ENCODE measurements at places on chromosomes 5 and 9.
A peak's percentile ranks its signal among the peaks of the same experiment; 100 is the strongest.

- DNase-seq: peak; percentile 14
Measured at GRCh38 chr5:50440651-50441492, at the start of gene EMB. TSS of gene EMB (minus strand) at chr5:50441288. CDS start at chr5:50441151, 137 bp downstream.

DNA sequence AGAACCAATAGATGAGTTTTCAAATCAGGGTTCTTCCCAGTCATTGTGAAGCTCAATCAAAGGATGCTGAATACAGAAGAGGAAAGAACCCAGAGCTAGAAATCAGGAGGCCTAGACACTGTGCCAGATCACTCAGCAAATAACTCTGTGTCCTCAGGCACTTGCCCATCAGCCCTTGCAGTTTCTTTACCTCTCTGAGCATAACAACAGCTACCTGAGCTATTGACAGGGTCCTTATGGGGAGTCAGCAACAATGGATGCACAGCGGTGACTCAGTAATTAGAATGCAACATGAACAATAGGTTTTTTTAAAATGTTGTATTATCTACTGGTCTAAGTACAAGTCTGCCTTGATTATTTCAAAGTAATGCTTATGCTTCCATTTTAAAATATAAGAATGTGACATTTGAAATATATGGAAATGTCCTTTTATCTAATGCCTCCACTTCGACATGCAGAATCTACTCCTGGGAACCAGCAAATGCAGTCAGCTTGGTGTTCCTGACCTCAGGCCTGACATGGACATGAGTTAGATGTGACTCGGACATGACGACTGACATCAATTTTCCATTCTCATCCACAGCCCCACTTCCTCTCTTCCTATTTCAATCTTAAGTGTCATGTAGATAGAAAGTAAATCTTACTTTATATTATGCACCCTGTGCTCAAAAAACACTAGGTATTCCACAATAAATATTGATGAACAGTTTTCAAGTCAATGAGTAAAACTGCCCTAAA, 155.0 kb downstream of the TLE1 start:
- no peak for DNase-seq

GRCh38 chr5:142011572-142012185, 1.1 kb downstream of the GNPDA1 start:
- DNase-seq: peak; percentile 18

DNA sequence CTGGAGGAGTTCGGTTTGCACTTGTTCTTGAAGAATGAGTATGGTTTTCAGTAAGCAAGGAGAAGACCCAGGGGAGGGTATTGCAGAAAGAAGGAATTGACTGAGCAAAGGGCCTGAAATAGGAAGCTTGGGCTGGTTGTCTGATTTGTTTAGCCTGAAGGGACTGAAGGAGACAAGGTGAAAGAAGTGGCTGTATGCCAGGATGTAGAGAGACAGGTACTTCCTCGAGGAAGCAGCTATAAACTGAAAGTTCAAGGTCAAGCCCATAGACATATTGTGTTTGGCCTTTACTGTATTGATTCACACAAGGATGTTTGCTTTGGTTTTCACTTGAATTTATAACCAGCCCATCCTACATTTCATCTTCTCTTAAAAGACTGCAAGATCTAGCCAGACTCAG, 183.1 kb downstream of the PALM2AKAP2 start:
- DNase-seq: no peak

DNA sequence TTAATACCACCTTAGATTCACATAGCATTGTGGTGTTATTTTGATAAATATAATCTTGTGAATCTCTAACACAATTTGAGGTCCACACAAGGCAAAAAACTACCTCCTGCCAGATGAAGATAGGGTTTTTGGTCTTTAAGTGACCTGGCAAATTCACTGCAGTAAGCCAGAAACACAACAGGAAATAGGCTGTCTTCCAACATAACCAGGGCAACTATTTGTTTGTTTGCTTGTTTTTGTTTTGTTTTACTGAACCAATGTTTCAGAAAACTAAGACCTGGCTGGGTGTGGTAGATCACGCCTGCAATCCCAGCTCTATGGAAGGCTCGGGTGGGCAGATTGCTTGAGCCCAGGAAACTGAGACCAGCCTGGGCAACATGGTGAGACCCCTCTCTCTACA, 95.5 kb downstream of the USP20 start:
- DNase-seq: peak; percentile 49

- DNase-seq: no peak
Measured at GRCh38 chr5:151775025-151775606, 3.4 kb downstream of the G3BP1 start.

GRCh38 chr5:169009123-169009522, 291.8 kb downstream of the SLIT3 start:
- peak; percentile 76 for DNase-seq

DNA sequence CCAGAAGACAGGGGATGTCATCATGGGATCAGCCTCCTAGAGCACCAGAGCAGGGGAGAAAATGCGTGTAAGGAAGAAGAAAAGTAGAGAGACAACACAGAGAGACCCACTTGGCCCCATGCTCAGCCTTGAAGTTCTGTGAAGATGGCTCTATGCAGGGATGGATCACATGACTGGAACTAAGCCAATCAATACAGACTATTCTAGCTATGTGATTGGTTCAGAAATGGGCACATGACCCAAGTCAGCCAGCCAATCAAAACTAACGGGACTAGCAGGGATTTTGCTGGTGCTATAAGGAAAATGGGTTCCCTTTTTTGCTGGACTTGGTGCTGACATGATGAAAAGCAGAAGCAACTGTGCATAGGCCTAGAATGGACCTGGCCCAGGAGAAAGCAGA, 173.0 kb upstream of the TBC1D2 start:
- DNase-seq: no peak

GRCh38 chr9:35518981-35519679, 29.2 kb downstream of the RUSC2 start:
- DNase-seq: peak; percentile 51

GRCh38 chr9:71459082-71459481, 309.2 kb downstream of the CEMIP2 start:
- DNase-seq: no peak

DNA sequence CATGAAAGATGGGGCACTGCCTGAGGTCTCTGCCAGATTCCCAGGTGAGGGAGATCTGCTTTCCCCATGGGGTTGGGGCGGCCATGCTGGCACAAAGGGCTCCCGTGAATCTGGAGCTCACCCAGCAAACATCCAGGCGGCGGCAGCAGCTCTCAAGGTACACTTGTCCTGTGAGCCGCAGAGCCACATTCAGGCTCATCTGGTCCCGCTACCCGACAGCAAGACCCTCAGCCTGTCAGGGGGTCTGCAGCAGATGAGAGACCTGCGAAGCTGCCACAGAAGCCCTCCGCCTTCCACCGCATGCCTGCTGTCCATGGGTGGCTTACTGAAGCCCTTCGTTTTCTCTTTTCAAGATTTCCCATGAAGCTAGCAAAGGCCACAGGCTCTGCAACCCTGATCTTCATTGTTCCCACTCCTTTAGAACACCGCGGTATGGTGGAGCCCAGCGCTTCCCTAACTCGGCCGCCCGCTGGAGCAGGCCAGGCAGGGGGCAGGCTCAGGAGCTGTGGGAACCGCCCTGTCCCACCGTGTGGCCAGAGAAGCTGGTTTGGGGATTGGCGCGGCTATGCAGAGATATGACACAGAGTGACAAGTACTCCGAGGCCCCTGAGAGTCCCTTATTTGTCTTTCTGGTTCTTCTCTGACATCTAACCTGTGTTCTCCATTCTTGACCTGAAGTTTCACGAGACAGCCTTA, 8.8 kb downstream of the LRRC14B start:
- DNase-seq: no peak

- DNase-seq: no peak
Measured at GRCh38 chr9:16509997-16510396, 360.5 kb downstream of the BNC2 start.

GRCh38 chr9:32705059-32705458, 69.6 kb upstream of the TAF1L start:
- DNase-seq: no peak

GRCh38 chr5:6340100-6340499, 38.2 kb downstream of the MED10 start:
- no peak for DNase-seq

DNA sequence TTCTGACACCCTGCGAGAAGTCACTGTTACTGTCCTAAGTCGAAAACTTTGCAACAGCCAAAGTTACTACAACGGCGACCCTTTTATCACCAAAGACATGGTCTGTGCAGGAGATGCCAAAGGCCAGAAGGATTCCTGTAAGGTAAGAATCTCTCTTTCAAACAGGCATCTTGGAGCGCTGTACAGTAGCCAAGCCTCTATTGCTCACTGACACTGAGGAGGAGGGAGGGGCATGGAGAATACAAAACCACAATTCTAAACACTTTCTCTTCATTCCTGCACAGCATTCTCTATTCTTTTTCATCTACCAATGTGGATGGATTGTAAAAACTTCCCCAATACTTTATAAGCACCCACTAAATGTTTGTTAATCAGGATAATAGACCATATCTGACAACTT, 7.4 kb downstream of the GZMK start:
- DNase-seq: no peak

DNA sequence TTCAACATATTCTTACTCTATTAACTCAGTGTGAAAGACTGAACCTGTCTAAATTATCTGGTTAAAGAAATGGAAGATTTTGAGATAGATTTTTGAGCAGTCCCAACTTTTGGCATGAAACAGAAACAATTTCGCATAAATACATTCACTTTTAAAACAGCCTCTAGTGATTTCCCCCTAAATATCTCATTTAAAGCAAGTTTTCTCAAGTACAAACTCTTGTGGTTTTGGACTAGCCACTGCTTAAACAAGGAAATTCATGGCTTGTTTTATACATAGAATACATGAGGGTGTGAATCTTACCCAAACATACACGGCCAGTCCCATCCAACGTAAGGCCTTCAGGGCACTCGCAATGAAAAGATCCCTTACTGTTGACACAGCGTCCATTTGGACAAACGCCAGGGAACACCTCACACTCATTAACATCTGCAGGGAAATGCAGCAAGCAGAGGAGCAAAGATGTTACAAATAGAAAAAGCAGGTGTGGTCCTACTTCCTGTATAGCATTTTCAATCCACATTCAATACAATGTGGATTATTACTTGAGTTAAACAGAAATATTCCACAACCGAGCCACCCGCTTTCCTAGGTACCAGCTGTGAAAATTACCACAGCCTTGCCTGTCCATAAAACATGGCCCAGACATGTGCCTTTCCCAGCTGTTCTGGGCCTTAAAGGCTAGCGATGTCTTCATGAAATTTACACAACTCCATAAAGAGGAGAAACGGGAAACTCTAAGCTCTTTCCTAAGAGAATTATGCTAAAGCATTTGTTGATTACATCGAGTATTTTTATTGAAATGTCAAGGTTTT, 188.8 kb downstream of the FBN2 start:
- DNase-seq: no peak

GRCh38 chr9:112655668-112656067, 62.2 kb downstream of the INIP start:
- DNase-seq: no peak

DNA sequence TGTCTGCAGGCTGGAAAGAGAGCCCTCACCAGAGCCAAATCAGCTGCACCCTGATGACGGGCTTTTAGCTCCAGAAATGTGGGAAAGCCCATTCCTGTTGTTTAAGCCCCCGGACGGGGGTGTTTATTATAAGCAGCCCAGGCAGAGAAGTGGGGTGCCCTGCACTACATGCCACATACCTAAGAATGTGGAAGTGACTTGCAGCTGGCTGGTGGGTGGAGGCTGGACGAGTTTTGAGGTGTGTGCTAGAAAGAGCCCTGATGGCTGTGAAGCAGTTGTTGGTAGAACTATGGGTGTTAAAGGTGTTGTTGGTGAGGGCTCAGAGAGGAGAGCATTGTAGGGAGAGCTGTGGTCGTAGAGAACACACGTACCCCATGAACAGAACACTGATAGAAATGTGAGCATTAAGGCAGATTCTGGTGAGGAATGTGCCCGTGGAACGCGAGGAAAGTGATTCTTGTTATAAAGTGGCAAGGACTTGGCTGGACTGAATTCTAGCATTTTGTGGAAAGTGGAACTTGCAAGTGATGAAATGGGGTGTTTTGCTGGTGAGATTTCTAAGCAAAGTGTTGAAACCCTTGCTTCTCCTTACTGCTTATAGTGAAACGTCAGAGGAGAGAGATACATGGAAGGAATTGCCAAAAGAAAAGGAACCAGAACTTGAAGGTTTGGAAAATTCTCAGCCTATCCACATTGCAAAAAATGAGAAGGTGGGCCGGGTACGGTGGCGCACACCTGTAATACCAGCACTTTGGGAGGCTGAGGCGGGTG, 38.9 kb downstream of the AHRR start:
- DNase-seq: no peak

GRCh38 chr5:68010740-68011139, 204.8 kb upstream of the PIK3R1 start:
- DNase-seq: no peak

DNA sequence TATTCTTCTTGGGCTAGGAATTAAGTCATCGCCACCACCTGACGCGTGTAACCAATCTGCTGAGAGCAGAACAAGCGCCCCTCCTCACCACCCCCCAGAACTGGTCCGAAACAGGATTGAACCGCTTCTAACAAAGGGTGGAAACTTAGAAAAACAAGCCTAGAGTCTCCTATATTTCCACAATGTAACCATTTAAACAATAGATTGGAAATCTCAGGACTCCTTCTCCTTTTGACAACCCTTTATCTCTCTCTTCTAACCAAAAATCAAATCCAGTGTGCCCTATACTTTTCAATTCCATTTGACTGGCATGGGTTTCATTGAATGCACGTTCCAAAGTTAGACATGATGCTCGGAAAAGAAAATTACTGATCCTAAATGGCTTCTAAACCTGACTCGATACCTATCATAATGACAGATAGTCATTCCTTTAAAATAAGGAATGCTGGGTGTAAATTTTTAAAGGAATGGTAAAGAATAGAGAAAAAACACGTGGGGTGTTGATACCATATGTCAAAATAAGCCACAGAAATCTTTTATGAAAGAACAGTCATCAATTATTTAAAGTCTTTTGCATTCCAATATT, 1.2 kb downstream of the ARRDC3 start:
- peak; percentile 94 for DNase-seq

Measured in cerebellar cortex (tissue), 1 donor.